RCC 7860 (cell line): ENCODE measurements at places on chromosomes 3 and 15.

DNA sequence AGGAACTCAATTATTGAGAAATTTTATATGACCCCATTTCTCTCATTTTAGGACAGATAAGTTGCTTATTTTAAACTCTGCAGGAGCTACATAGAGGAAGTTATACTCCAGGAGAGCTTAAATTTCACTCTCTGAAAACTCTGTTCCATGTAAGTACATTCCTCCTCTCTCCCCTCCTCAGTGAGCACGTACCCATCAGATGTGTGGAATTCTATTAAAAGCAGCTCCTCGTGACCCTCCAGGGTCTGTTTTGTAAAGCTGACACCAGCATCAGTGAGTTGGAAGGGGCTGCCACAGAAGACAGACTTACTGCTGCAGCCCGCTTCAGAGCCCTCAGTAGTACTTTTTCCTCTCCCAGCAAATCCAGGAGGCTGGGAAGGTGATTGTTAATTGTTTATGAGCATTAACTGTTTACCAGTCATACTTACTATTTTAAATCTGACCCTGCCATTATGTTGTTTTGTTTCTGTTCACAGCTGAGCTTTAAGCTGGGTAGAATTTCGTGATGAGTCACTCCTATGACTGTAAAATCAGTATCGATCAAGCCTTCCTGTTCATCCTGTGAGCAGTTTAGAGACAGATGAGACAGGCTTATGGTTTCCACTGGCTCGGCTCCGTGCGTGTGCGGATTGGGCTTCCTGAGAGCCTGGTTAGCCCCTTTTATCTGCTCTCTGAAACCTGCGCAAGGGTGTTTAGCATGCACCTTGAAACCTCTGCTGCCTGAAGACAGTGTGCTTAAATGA lies 20.4 kb downstream of the IGF1R start:
- DNase-seq: no peak

DNA sequence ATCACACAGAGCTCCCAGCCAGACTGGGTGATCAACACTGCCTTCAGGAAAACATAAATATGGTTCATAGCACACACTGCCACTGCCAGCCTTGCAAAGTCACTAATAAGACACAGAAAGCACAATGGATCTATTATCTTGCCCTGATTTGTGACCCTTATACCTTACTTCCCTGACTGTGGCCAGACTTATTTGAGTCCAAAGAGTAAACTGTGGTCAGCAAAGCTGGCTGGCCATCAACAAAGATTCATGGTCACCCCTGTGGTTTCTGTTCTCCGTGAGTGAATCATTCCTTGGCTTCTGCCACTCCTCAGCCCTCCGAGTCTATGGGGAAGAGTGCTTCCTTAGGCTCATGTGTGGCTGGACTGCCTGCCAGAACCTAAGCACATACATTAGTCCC lies 437.7 kb downstream of the RAP2B start:
- DNase-seq: peak; percentile 85

DNA sequence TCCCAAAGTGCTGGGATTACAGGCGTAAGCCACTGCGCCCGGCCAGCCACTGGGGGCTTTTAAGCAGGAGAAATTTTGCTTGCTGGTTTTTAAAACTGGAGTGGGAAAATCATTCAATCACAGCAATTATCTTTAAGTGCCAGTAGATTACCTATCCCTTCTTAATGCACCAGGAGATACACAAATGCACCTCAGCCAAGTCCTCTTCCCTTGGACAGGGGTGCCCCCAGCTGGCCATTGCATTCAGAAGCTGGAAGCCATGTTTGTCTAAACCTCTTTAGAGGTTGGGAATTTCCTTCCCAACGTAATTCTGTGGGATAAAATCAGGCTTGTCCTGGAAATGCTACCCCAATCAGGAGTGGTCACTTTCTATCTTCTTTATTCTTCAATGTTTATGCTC lies 26.6 kb downstream of the MIX23 start:
- no peak for DNase-seq

- DNase-seq: no peak
Observed at GRCh38 chr3:13515786-13516759, 32.9 kb upstream of the FBLN2 start.

DNA sequence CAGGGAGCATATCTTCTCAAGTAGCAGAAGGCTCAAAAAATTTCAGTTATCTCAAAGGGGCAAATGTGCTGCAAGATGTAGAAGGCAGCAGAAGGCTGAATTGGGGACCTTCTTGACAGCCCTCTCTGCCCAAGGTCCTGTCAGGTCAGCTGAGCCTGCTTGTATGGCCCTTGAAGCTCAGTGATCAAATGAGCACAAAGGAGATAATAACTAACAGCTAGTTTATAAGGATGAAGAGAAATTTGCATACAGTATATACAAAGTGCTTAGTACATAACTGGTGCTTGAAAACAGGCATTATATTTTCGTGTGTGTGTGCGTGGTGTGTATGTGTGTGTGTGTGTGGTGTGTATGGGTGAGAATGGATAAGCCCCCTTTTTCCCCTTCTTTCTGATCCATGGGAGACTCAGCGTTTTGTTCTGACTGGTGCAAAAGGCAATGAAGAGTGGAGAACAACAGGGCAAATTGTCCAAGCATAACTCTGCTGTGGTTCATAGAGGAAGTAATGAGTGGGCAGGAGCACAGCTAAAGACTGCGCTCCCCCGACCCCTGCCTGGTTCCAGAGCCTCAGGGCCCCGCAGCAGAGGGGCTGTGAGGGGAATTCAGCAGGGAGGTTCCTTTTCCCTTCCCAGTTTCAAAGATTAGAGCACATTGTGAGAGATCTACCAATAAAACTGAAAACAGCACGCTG lies 356.8 kb upstream of the NR2F2 start:
- no peak for DNase-seq

DNA sequence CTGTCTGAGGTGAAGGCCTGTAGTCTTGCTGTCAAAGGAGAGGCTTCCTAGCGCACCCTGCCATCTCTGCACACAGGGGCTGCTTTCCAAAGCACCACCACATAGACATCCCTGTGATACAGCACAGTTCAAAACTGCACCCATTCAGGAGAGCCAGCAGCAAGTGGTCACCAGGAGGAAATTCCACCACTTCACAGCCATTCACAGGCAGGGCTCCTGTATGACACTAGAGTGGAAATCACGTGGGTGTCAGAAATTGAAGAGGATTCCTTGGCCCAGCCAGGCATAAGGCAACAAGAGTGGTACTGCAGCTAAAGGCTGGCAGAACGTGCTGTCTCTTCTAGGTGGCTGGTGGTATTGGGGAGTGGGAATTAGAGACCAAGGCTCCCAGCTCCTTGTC lies 102.8 kb downstream of the RFTN1 start:
- no peak for DNase-seq

DNA sequence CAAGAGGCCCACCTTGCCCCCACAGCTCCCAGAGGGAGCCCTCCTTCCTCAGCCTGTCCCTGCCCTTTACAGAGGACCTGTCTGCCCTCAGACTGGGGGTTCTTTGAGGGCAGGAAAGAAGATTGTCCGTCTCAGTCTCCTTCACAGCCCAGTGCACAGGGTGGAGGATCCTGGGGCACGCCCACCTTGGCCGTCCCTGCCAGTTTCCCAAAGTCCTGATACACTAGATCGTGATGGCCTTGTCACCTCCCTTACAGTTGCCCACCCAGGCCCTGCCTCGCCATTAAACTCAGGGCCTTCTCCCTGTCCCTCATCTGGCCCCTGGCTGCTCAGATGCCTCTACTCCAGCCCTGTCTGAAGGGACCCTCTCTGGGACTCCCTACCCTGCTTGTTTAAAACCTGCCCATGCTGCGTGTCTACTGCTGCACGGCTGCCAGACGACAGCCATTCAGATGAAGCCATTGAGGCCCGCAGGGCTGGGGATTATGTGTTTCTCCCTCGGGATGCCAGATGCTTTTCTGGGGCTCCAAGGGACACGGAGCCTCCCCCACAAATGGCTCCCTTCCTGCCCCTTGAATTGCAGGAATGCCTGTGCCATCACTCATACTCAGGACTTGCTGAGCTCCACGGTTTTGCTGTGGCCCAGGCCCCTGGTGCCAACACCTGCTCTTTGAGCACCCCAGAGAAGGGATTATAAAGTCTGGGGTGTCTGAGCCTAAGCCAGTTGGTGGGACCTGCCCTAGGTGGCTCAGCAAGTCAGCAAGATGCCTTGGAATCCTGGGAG lies 27.8 kb downstream of the ACSBG1 start:
- no peak for DNase-seq

- DNase-seq: no peak
Observed at GRCh38 chr3:196968233-196969133, at the start of gene PIGZ. PIGZ (minus strand) TSS chr3:196968833; CDS start chr3:196952031, 16,802 bp downstream.

DNA sequence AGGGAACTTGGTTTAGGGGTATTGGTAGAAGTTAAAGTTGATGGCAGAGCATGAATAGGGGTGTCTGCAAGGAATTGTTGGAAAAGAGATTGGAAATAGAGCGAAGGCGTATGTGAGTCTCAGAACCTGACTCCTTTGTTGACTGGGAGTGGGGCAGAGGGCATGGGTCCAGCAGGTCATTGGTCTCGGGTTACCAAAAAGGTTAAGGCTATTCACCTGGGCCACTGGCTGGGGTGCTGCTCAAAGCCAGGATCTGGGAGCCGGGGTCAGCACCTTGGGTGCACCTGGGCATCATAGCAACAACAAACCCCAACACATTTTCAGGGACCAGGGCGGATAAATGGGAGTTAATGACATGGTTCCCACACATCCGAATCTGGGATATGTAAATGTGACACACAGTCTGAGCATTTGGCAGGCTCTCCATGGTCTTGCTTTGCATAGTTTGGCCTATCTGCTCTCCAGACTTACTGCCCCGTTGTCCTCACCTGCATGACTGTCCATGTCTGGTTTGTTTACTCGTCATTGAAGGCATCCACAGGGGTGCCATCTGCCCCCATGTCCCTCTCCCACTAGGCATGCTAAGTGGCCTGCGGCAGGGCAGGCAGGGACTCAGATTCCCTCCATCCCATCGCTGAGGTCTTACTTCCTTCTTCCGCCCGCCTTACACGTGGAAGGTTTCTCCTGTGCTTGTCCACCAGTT lies 10.1 kb downstream of the KLF13 start:
- DNase-seq: no peak

GRCh38 chr15:61128896-61129295 lies 100.2 kb downstream of the RORA start:
- DNase-seq: no peak

DNA sequence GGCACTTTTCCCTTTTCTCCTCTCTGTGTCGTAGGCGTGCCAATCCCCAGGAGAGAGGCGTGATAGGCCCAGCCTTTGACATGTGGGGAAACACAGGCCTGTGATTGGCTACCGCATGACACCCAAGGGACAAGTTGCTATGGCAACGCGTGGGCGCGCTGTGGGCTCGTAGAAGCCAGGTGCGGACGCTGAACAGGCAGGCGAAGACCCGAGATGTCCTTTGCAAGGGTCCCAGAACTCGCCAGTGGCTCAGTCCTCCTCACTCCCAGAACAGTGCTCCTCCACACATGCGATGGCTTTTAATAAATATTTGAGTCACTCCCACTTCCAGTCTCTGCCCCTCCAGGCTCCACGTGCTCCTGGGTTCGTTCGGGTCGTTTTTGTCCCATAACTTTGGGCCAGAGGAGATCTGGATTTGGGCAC lies 4.2 kb downstream of the SLC51B start:
- DNase-seq: no peak

DNA sequence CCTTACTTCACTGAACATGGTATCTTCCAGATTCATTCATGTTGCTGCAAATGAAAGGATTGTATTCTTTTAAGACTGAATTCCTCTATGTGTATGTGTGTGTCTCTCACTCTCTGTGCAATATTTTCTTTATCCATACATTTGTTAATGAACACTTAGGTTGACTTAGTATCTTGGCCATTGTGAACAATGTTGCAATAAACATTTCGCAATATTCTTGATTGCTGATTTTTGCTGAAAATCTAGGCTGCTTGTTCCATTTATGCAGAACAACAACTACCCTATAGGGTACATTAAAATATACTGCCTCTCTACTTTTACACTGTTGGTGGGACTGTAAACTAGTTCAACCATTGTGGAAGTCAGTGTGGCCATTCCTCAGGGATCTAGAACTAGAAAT lies 732.4 kb downstream of the CADM2 start:
- DNase-seq: no peak

- DNase-seq: no peak
Observed at GRCh38 chr3:34015204-34016142, 217.0 kb downstream of the PDCD6IP start.

DNA sequence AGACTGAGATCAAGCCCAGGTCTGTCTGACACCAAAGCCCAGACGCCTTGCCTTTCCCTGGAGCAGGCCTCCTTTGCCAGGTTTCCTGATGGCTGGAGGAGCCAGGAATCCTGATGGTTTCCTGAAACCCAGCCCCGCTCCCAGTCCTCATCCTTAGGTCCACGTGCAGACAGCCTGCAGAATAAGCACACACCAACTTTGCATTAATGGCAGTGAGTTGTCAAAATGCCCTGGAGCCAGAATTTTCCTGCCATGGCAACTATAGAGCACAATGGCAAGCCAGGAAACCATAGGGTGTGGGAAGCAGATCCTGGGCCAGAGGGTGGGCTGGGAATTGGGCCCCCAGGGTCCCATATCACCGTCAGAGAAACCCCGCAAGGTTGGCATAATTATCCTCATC lies 67.4 kb upstream of the HRH1 start:
- DNase-seq: no peak

GRCh38 chr15:78507831-78508160 lies 419 bp downstream of the HYKK start:
- DNase-seq: no peak

DNA sequence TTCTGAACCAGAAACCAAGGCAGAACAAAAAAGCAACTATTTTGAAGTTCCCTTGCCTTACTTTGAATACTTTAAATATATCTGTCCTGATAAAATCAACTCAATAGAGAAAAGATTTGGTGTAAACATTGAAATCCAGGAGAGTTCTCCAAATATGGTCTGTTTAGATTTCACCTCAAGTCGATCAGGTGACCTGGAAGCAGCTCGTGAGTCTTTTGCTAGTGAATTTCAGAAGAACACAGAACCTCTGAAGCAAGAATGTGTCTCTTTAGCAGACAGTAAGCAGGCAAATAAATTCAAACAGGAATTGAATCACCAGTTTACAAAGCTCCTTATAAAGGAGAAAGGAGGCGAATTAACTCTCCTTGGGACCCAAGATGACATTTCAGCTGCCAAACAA lies 4.6 kb downstream of the DTX3L start:
- DNase-seq: no peak
